ENCODE measurements at places on chromosomes 11 and 22.

DNA sequence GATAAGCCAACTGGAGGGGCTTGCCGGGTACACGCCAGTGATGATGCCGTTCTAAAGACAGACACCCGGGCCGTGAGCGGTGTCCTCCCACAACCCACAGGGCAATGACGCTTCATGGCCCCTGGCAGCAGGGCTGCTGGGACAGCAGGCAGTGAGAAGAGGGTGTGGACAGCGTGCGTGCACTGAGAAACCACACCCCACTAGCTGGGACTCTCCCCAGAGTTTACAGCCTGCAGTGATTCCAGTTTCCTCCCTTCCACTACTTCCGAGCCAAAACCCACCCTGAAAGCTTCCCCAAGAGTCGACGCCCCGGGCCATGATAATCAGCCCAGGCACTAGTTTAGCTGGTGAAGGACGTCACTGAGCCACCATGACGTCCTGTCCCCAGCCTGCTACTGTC is 29.2 kb downstream of the CPT1A start:
- no peak for DNase-seq

DNA sequence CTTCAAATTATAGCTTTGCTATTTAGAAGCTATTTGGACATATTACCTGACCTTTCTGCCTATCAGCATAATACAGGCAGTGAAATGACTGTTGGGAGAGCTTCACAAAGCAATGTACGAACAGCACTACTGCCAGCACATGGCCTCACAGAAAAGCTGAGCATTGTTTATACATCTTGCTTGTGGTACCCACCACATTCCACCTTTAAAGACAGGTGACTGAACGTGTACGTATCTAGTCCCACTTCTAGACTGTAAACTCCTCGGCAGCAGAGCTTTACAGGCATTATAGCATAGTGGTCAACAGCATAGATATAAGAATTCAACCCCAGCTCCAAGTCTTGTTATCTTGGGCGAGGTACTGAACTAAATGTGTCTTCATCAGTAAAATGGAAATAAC is 1.6 kb downstream of the JOSD1 start:
- no peak for DNase-seq

DNA sequence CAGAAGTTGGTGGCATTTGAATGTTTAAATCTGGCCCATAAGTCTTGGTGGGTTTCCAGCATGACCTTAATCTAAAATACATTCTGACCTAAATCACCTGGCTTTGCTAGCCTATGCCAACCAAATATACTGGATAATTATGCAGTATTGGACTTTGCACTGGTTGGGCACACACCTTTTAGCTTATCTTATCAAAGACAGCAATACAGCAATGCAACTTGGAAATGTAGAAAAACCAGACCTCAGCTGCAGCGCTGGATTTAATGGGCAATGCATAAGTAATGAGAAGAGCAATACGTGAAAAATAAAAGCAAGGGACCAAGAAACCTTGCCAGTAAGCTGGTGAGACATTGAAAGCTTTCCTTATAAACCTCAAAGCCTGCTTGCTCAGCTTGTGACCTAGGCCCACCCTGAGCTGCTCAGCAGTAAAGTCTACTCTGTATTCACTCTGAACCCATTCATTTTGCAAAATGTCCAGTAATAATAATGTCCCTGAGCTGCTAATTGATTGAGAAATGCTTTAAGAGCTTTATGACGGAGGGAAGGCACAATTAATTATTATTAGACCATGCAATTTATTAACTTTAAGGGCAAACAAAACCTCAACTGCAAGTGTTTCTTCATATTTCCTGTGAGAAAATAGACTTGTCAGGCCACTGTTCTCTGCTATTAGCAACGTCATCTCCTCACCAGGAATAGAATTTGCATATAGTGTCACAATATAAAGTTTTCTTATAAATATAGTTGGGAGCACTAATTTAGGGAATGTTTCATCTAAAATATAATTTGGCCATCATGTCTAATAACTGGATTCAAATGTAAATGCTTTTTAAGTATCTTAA is 49.4 kb upstream of the CEP295 start:
- no peak for DNase-seq

DNA sequence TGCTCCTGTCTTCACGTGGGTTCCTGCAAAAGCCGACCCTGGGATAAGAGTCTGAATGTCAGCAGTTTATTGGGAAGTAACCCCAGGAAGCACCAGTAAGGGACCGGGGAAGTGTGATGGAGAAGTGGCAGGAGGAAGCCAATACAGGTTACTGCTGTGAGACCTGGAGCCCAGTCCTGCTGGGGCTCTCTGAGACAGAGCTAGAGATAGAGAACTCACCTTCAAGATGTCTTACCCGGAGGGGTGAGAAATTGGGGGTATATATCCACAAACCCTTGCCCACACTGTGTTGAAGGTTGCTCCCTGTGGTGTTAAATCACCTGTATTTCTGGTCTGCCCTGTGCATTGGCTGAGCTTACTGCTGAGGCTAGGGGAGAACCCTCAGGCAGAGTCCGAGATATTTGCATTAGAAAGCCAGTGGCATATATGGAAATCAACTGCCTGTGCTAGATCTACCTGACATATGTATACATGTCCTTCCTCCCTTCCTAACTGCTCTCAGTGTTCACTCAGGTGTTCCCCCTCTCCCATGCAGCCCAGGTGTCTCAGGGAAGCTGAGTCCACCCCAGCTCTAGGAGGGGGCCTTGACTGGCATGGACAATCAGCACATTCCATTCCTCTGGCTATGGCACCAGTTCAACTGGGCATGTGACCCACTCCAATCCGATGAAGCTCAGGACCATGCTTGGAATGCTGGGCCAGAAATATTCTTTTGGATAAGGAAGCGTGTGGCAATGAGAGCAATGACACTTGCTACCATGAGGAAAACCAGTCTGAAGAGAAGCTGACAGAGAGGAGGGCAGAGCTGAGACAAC is 6.8 kb upstream of the MICAL2 start:
- no peak for DNase-seq

DNA sequence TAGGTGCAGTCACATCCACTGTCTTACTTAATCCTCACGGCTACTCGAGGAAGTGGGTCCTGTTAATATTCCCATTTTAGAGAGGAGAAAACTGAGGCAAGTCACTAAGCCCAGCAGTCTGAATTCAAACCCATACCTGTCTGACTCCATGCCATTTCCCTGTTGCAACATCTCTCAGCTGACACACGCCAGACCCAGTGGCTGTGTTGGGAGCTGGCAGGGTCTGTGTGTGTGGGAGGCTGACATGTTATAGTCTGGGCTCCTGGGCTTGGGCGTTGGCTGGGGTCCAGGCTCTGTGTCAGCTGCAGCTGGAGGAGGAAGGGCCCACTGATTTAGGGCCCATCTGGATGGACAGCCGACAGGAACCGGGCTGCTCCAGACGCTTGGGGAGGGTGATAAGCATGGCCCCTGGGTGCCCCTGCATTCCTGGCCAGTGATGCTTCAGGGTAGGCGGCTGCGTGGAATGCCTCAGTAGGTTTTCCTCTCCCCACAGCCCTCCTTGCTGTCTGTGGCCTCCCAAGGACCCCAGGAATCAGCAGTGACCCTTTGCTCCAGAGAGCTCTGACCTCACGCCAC is 562.5 kb downstream of the MN1 start:
- no peak for DNase-seq
